ENCODE measurements at places on chromosomes 13 and 19. TPM values are rescaled to one million over a fixed set of nuclear protein-coding genes. Genes with fewer than 3 reads are reported as not detected.

DNA sequence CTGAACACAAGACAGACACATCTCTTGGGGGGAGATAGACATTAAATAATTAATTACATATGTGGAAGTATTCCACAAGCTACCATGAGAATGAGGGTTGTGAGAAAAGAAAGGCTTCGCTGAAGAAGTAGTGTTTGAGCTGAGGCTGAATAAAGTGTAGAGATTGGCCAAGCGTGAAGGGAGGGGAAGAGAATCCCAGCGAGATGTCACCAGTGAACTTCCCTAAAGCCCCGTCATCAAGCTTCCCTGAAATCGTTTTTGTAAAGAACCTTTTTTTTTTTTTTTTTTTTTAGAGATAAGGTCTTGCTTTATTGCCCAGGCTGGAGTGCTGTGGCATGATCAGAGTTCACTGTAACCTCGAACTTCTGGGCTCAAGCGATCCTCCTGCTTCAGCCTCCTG is 235.2 kb downstream of the KCNRG start:
- no peak for DNase-seq

DNA sequence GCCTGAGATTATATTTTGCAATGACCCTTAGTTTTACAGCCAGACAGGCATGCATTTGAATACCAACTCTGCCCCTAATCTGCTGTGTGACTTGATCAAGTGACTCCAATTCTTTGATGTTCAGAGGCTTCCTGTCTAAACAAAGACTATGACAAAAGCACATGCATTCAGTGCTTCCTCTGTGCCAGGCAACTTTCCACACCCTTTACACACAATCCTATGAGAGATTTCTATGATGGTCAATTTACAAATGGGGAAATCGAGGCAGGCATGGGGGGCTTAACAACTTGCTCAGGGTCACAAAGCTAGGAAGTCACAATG is 3.7 kb upstream of the LYPD3 start:
- DNase-seq, result no peak

DNA sequence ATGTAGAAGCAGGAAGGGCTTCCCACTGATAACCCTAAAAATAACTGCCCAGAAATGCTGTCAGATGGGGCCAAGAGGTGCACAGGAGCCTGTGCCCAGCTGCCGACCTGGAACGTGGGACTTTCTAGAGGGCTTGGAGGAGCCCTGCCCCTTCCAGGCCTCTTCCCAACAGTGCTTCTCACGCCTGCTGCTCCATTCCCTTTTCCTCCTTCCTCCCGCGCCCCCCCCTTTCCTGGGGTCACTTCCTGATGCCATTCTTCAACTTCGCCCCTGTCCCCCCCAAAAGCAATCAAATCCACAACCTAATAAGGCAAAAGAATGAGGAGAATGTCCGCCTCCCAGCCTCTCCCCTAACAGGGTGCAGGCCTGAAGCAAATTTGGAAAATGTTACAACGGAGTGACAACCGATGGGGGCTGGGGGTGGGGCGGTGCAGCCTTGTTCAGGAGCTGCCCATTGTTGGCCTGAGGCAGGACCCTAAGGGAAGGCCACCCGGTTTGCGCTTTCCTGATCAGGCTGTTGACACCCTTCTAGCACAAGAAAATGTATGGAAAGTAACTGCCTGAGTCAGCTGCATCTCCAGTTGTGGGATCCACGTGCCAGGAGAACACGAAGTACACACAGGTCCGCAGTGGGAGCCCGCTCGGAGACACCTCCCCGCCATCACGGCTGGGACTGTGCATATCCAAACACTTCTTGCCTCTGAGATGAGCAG is 18.7 kb downstream of the ACTN4 start:
- DNase-seq, result no peak

GRCh38 chr13:49683489-49683888 is 7.8 kb downstream of the EBPL start:
- no peak for DNase-seq

DNA sequence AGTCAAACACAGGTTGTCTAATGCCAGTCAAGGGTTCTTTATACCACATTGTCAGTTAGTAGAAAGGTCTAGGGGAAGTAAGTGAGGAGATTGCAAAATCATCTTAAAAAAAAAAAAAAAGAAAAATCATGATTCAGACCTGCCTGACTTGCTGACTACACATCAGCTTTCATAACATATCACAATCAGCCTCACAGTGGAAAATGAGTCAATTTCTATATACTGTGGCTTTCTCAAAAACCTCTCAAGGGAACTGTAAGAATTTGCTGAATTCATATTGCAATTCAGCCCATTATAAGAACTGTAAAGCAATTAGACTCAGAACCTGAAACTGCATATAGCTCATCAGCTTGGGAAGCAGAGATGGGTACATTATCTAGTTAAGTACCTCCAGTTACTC is 75.3 kb upstream of the GPC6 start:
- no peak for DNase-seq

- DNase-seq, result no peak
Measured at GRCh38 chr13:60047918-60048317, 115.8 kb downstream of the DIAPH3 start.

DNA sequence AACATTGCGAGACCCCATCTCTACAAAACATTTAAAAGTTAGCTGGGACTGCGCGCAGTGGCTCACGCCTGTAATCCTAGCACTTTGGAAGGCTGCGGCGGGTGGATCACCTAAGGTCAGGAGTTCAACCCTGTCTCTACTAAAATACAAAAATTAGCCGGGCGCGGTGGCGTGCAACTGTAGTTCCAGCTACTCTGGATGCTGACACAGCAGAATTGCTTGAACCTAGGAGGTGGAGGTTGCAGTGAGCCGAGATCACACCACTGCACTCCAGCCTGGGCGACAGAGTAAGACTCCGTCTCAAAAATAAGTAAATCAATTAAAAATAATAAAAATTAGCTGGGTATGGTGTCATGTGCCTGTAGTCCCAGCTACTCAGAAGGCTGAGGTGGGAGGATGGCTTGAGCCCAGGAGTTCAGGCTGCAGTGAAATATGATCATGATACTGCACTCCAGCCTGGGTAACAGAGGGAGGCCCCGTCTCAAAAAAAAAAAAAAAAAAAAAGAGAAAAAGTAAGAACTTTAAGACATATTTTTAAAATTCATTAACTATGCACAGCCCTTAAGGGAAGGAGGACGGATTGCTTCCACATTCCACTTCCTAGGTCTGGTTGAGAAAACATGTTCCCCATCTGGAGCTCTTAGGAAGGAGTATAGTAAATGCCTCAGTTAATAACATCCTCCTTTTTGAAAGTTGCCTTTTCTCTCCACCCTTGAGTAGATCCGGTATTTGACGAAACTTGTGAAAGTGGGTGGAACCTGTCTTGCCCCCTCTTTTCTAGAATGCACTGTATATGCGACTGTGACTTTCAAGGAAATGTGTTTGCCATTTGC is 26.1 kb downstream of the EXOC3L2 start:
- DNase-seq, result no peak

GRCh38 chr19:35017507-35017906 is 12.8 kb upstream of the SCN1B start:
- DNase-seq, result no peak

- no peak for DNase-seq
Measured at GRCh38 chr13:26660185-26660584, 100.4 kb downstream of the GPR12 start.

DNA sequence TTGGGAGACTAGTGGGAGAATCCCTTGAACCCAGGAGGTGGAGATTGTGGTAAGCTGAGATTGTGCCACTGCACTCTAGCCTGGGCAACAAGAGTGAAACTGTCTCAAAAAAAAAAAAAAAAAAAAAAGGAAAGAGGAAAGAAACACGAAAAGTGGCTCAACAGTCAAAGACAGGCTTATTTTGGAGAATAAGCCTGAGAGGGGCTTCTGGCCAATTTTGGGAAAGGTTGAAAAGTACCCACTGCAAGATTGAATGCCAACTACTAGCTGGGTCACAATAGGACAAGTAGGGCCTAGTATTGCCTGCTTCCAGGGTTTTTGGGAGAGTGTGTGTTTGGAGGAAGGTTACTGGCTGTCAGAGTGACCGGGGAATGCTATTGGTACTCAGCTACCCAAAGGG is 17.2 kb downstream of the FBXO17 start:
- DNase-seq, result no peak

DNA sequence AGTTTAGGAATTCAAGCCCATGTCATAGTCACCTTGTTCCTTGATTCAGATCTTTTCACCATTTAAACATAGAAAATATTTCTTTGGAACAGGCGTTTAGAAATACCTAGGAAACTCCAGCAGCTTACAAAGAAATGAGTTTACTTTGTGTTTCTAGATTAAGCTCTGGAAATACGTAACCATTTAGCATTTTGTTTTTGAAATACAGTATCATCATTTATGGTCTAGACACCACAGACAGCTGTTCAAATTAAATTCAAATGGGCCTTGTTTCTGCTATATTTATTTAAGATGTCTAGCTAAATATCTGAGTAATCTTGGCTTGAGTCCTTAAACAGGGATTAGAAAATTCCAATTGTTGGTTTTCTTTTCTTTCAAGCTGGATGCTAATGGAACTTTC is 228.5 kb downstream of the NDFIP2 start:
- DNase-seq, result no peak

- DNase-seq, result no peak
Measured at GRCh38 chr13:46716821-46717220, 80.1 kb downstream of the ESD start.

- no peak for DNase-seq
Measured at GRCh38 chr19:38989066-38989605, 13.6 kb upstream of the FBXO17 start.

GRCh38 chr19:13151605-13152355 is 1.6 kb downstream of the IER2 start:
- peak; percentile 99 for DNase-seq

DNA sequence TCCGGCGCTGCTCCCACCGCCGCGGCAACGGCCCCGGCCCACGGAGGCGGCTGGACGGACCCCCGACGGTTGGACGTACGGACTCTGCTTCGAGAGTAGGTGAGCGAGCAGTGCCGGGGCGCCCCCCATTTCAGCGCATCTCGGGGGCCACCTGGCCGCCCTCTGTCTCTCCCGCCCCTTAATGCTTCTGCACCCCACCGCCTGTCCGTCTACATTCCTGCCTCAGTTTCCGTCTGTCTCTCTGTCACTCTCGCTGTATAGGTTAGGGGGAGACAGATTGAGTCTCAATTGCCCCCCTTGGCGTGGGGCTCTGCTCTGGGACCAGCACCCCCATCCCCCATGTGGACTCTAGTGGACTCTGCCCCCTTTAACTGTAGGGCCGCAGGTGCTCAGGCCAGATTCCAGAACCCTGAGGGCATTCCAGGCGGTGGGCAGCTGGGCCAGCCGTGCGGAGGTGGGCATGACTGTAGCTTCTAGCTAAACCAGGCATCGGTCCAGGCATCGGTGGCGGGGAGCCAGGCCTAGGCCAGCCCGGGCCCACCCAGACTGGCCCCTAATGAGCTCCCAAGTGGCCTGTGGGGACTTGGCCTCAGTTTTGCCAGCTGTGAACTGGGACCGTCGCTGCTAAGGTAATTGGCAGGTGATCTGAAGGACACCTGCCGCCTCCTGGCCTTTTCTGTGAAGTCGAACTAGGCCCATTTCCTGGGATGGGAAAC is 373 bp downstream of the TNFAIP8L1 start:
- no peak for DNase-seq

DNA sequence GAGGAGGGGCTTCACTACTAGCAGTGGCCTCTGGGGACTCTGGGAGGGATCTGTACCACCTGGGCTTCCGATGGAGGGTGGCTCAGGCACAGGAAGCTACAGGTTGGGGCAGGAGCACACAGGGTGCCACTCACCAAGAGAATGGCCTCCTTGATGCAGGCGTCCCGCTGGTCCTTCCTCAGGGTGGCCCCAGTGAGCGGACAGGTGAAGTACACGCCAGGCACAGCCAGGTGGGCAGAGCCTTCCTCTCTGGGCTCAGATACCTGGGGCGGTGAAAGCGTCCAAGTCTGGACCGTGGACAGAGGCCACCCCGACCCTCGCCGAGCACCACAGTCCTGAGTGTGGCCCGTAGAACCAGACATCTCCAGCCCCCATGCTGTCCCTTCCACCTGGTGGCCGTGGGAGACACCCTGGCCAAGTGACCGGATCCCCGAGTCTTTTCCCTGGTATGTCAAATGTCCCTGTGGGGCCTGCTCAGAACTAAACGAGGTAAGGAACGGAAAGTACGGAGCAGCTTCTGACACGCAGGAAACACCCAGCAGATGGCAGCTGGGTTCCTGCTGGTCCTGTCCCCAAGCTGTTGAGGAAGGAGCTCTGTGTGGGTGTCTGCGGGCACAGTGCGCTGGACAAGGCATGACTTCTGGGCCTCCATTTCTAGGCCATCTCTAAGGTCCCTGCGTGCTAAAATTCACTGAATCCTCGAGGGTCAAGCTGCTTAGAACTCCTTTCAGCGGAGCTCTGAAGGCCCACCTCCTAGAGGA is 5.2 kb downstream of the UBXN6 start:
- no peak for DNase-seq

- peak; percentile 82 for DNase-seq
Measured at GRCh38 chr19:16076958-16077611, 790 bp downstream of the TPM4 start.

- DNase-seq, result no peak
Measured at GRCh38 chr13:46168783-46169182, 13.2 kb downstream of the LCP1 start.

DNA sequence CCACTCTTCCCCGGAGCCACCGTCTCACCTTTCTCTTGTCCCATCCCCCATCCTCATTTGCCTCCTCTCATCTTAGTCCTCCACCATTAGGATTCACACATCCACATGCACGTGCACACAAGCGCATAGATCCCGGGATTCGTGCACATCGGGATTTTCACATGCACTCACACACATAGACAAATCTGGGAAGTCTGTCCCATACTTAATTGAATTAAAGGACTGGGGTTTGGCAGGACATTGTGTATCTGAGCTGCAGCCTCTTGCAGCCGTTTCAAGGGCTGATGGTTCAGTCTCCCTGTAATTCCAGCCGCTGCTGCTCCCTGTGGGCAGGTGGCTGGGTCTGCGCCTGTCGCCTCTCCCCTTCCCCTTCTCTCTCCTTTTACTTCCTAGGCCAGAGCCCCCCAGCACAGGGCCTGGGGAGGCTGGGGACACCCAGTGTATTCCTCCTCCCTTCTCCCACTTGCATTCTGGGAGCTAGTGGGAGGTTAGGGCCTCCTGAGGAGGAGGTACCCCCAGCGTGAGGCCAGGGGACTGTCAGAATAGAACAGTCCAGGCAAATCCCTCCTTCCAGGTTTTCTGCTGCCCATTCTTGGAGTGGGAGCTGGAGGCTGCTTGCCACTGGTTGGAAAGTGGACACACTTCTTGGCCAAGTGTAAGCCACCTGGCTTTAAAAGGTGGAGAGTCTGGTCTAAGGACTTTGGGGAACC is 43.6 kb downstream of the LYL1 start:
- no peak for DNase-seq

GRCh38 chr13:71493189-71493588 is 373.8 kb downstream of the DACH1 start:
- no peak for DNase-seq

Gene DHPS
- 108 TPM for total RNA-seq

Gene TMIGD2
- total RNA-seq, result not detected

Gene UBE2L5
- not detected for total RNA-seq

Gene FREM2
- 2.1 TPM for total RNA-seq

Gene JUND
- 330 TPM for total RNA-seq

Gene CRX
- total RNA-seq, result not detected

All from suprapubic skin (tissue), 4 donors.